Activated CD8-positive, alpha-beta memory T cell treated with anti-CD3 and anti-CD28 coated beads for 24 hours (primary cell): ENCODE measurements at places on chromosomes 5 and 9.

DNA sequence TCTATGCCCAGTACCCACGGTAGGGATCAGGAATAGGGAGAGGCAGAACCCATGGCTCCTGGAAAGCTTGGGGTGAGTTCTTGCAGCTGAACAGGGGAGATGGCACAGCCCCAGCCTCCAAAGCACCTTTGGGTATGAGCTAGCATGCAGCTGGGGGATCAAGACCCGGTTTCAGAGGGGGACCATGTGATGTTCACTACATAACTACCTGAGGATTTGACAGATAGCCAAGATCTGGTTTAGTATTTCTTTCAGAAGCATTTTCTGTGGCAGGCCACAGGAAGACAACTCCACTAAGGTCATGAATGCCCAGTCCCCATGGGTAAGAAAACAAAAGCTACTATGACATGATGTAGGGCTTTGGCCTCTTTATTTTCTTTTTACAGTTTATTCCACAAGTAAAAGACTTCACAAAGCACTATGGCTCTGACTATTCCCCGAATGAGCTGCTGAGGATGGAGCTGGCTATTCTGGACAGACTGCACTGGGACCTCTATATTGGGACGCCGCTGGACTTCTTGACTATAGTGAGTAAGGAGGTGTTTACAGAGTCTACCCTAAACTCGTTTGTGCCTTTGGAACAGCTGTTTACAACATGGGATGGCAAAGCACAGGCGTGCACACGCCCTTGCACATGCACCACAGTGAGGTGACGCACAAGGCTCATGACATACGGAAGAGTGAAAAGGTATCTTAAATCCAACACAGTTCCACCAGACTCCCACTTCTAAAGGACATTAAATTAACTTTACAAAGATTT, 3.4 kb downstream of the CCNI2 start:
- DNase-seq: peak; percentile 53

DNA sequence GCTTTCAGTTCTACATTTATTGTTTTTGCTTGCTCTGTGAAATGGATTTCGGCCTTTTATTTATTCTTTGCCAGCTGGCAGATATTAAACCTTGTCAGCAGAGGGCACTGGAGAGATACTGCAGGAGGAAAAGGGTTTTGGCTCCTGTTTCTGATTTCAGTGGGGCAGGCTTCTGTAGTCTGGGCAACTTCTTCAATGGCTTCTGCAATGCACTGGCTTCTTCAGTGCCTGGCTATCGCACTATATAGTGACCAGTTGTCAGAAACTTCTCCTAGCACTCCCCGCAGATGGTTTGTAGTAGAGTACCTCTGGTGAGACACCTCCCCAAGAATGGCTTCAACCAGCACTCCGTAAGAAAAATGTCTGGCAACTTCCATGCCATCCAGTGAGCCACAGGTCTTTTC, 3.2 kb upstream of the NFX1 start:
- DNase-seq: peak; percentile 63

GRCh38 chr5:172923539-172923938, 35.7 kb upstream of the RPL26L1 start:
- no peak for DNase-seq

- no peak for DNase-seq
Measured at GRCh38 chr9:34143116-34143515, 16.6 kb upstream of the DCAF12 start.

DNA sequence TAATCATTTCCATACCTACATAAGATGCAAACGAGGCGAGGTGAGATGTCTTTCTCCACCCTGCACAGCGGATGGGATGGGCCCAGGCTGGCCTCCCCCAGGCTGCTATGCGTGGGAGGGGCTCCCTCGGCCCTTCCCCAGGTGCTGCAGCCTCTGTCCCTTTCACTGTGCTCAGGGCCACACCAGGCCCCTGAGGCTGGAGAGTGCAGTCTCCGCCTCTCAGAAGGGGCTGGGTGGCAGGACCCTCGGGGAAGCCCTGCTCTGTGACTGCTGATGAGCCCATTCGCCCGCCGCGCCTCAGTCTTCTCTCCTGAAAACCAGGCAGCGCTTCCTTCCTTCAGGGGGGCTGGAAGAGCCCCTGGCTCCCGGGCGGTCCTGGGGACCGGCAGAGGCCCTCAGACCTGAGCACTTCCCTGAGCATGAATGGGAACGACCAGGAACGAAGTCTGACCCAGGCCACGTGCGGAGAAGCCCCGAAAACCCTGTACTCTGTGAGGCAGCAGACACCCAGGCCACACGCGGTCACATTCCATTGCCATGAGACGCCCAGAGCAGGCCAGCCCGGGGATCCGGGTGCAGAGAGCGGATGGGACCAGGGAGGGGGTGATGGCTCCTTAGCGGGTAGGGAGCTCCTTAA, 21.9 kb upstream of the NOTCH1 start:
- DNase-seq: no peak

DNA sequence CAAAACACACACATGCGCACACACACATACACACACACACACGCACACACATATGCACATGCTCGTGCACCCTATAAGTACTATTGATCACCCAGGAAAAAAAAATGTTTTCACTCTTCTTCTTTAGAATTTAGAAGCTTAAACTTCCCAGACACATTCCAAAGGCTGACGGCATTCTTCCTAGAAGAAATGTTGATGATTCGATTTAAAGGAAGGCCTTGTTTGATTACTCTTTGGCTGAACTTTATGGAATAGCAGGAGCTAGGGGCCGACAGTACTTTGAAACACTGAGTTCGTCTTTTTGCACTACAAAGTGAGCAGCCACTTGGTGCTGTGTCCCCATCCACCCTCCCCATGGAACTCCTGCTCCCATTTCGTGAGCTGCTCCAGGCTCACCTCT, 113.2 kb downstream of the EGFLAM start:
- no peak for DNase-seq

DNA sequence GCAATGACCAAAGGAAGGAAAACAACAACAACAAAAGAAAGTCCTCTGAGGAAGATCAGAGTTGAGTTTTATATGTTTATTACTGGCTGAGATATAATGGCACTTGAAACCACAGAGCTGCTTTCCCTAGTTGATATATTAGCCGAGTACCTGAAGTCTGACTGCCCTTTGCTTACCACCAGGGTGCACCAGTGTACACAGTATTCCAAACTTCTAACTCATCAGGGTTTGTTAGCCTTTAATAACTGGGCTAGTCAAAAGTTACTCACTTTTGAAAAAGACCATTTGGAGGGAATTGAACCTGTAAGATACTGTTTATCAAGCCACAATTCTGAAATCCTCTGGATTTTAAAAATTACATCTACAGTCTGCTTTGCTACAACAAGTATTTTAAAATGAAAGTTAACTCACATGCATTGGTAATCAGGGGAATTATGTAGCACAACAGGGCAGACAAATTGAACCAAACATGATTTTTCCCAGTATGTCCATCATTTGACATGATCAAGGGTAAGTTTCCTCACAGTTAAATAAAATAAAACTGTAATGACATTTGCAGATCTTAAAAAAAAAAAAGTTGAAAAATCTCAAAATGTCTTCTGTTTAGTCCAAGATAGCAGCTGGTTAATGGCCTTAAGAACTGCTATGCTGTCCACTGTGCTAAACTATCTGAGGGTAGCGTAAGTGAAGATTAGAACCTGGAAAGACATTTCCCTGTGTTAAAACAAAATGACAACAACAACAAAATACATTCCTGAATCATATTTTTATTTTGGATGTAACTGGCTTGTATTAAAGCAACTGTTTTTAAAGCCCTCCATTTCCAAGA, 57.3 kb upstream of the C6 start:
- no peak for DNase-seq

DNA sequence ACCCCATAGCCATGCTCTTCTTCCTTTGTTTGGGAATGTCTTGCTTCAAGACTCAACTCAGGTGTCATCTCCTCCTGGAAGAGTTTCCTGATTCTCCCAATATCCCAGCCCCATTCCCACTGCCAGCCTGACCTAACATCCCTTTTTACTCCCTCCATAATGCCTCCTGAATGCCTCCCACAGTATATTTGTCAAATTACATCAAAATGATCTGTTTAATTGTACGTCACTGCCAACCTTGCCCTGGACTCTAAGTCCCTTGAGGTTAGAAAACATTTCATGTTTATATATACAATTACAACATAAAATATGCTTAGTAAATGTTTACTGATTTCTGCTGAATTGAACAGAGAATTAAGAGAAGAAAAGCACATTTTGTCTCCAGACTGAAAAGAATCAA, 301.6 kb upstream of the PDE4D start:
- no peak for DNase-seq

DNA sequence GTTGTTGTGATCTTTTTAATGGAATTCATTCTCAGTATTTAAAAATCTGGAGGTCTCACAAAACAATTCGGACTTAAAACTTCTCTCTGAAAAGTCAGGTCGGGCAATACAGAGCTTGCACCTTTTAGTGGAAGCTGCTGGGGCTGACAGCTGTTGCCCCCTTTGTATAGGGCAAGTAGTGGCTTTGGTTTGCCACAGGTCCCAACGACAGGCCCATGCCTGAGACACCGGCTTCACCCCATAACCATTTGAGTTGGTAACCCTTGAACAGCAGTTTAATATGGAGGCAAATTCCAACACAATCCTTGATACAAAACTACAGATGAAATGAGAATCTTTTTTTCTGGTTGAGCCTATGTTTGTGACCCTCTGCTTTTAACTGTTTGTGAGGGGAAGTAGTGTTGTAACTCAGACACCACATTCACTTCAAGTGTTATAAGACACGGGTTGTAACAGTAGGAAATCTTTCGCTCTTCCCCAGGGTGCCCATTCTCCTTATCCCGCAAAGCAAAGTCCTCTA, 752 bp upstream of the GLRX start:
- no peak for DNase-seq

GRCh38 chr5:151075698-151076331, 5.0 kb downstream of the TNIP1 start:
- no peak for DNase-seq

DNA sequence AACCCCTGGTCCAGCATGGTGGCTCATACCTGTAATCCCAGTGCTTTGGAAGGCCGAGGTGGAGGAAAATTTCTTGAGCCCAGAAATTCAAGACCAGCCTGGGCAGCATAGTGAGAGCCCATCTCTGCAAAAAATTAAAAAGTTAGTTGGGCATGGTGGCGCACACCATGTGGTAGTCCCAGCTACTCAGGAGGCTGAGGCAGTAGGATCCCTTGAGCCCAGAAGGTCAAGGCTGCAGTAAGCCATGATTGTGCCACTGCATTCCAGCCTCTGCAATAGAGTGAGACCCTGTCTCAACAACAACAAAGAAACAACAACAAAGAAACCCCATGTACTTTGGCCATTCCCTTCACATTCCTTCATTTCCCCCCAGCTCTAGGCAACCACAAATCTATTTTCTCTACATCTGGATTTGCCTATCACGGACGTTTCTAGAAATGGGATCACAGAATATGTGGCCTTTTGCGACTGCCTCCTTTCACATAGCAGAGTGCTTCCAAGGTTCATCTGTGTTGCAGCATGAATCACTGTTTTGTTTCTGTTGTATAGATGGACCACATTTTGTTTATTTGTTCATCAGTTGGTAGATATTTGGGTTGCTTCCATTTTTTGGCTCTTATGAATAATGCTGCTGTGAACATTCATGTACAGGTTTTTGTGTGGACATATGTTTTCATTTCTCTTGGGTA, 17.9 kb downstream of the MIGA2 start:
- DNase-seq: no peak

- DNase-seq: no peak
Measured at GRCh38 chr9:83007521-83008300, 55.2 kb downstream of the RASEF start.

- DNase-seq: no peak
Measured at GRCh38 chr9:89277043-89277442, 34.0 kb upstream of the CKS2 start.

- no peak for DNase-seq
Measured at GRCh38 chr9:30723656-30724055, 1660.8 kb upstream of the ACO1 start.

DNA sequence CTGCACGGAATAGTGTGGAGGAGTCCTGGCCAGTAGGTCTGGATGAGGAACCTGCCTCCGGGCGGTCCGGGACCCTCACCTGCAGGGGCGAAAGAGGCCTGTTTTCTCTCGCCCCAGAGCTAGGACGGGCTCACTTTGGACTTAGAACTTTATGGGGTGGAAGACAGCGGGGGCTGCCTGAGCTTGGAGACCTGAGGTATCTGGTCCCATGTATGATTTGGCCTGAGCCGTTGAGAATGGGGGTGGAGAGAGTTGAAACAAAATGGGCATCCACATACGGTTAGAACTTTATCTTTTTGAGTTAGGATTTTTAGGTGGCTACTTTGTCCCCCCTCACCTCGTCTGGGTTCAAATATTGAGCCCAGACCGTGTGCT, 681 bp upstream of the ETF1 start:
- no peak for DNase-seq

DNA sequence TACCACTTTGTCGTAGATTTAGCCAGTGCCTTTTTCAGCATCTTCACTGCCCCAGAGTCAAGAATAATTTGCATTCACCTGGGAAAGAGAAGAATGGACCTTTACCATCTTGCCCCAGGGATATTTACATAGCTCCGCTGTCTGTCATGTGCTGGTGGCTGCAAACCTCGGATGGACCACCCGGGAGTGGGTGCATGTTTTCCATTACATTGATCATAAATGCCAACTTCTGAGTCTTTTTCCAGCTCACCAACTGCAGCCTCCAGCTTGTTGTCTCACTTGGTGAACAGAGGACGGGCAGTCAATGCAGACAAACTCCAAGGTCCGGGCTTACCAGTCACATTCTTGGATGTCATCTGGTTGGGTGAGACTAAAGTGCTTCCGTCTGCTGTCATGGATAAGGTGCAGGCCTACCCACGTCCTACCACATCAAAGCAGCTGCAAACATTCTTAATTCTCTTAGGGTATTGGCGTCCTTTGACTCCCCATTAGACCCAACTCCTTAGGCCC, 155.8 kb upstream of the APC start:
- no peak for DNase-seq

DNA sequence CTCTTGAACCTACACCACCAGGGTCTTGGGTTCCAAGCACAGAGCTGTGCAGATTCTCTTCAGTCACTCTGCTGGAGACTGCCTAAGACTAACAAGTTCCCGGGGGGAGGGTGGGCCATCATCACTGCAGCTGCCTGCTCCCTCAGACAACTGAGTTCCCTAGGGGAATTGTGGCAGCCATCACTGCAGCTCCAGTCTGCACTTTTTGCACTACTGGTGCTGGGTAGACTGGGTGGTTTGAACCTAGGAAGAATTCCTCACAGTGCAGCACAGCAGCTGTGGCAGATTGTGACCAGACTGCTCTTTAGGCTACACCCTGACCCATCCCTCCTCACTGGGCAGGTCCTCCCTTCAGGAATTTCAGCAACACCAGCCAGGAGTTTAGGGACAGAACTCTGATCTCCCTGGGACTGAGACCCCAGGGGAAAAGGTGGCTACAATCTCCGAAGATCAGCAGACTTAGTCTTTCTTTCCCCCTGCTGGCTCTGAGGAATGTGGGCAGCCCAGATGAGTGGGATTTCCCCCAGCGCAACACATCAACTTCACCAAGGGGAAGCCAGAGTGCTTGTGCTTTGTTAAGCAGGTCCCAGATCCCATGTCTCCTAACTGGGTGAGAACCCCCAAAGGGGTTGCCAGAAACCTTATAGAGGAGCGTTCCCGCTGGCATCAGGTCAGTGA, 30.9 kb upstream of the RGMB start:
- DNase-seq: no peak

GRCh38 chr5:9350301-9350797, 195.5 kb downstream of the SEMA5A start:
- no peak for DNase-seq
